ENCODE measurements at places on chromosomes 2 and 18. TPM values are rescaled to one million over a fixed set of nuclear protein-coding genes. Genes with fewer than 3 reads are reported as not detected.

Gene IL1R2
- total RNA-seq: not detected

Gene SCYGR4
- total RNA-seq: not detected

Gene ASB18
- total RNA-seq: 1.6 TPM

Gene TRIP12
- 181 TPM for total RNA-seq

Gene SNTG2
- 4.2 TPM for total RNA-seq

Gene AFG3L2
- 48.7 TPM for total RNA-seq

Gene CASP10
- 3.0 TPM for total RNA-seq

Gene REG1B
- not detected for total RNA-seq

Gene WDR35
- total RNA-seq: 32.8 TPM

Gene USP14
- 44.5 TPM for total RNA-seq

Gene UBXN2A
- total RNA-seq: 46.1 TPM

Gene BCL2L11
- 5.5 TPM for total RNA-seq

Gene PTPRN
- total RNA-seq: 66.9 TPM

Gene RGPD3
- total RNA-seq: 1.2 TPM

Gene DYNAP
- total RNA-seq: not detected

Gene ZNF407
- total RNA-seq: 27.2 TPM

Gene EGR4
- total RNA-seq: 0.23 TPM

Gene SNX17
- total RNA-seq: 66.0 TPM

Gene CFAP210
- total RNA-seq: 6.0 TPM

Gene LYG2
- not detected for total RNA-seq

Gene POTEJ
- total RNA-seq: 0.46 TPM

Gene COL5A2
- 19.1 TPM for total RNA-seq

Gene CCDC148
- total RNA-seq: 26.3 TPM

Gene NEDD4L
- total RNA-seq: 164 TPM

Gene PDE11A
- 3.9 TPM for total RNA-seq

Gene BUB1
- 12.9 TPM for total RNA-seq

Gene TUBA3D
- total RNA-seq: not detected

Gene ALPG
- not detected for total RNA-seq

Gene PRSS56
- total RNA-seq: 1.6 TPM

Gene ADNP2
- total RNA-seq: 24.7 TPM

Gene CCBE1
- 5.3 TPM for total RNA-seq

Gene YPEL5
- total RNA-seq: 112 TPM

Gene LRP1B
- 78.0 TPM for total RNA-seq

Gene ITGA4
- 5.3 TPM for total RNA-seq

Gene HES6
- total RNA-seq: 40.6 TPM

Gene SERPINB3
- total RNA-seq: not detected

Gene TCF23
- total RNA-seq: not detected

Gene ALPP
- not detected for total RNA-seq

Gene CDK15
- total RNA-seq: 0.92 TPM

Gene INPP4A
- 72.9 TPM for total RNA-seq

Gene ASTL
- not detected for total RNA-seq

Gene BCS1L
- 26.5 TPM for total RNA-seq

Gene GPAT2
- 2.3 TPM for total RNA-seq

Gene KRTCAP3
- 0.46 TPM for total RNA-seq

Gene TMEFF2
- total RNA-seq: 55.4 TPM

Gene CCDC150
- total RNA-seq: 9.2 TPM
